ENCODE measurements at places on chromosomes 13 and 19.
A peak's percentile ranks its signal among the peaks of the same experiment; 100 is the strongest.

- no peak for DNase-seq
Measured at GRCh38 chr13:76825430-76825829, 60.8 kb downstream of the KCTD12 start.

DNA sequence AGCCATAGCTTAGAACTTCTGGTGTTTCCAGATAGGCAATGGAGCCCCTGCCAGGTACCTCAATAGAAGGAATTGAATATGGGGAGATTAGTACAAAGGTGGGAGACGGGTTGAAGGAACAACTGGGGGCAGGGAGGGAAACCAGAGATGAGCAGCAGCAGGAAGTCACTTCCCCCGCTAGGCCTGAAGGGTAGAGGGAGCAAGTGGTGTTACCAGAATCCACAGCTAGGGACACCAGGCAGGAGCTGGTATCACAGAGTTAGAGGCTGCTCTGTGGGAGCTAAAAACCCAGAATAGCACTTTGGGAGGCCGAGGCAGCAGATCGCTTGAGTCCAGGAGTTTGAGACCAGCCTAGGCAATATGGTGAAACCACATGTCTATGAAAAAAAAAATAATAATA, 15.3 kb upstream of the HNRNPUL1 start:
- DNase-seq, result no peak

DNA sequence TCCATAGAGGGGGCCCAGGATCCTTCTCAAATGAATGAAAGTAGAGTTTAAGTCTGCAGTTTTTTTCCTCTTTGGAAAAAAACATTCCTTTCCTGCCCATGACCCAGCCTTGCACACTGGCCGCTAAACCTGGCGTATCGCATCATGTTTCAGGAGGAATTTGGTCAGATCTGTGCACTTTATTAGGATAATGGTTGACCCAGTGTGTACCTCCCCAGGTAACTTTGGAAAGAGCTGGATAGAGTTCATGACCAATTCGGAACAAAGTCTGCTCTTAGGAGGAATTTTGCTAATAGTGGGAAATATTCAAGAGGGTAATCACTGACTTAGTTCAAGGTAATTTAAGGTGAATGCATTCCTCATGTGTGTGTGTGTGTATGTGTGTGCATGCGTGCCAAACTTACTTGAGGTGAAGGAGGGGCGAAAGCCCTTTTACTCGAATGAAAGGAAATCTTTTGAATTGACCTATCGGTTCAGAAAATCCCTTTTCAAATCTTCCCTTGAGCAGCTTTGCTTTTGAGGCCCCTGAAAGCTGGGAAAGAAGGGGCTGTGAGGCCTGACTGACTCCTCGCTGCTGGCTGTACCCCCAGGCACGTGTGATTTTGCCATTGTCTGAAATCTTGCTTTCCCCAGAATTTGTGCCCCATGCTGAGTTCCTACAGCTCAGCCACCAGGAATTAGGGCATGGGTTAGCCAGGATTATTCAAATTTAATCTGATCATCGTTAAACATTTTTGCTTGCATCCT, 46.3 kb downstream of the SIPA1L3 start:
- no peak for DNase-seq

GRCh38 chr19:30665449-30665848, 293.3 kb downstream of the ZNF536 start:
- no peak for DNase-seq

GRCh38 chr19:13597640-13598039, 91.4 kb upstream of the CACNA1A start:
- DNase-seq, result peak; percentile 59

DNA sequence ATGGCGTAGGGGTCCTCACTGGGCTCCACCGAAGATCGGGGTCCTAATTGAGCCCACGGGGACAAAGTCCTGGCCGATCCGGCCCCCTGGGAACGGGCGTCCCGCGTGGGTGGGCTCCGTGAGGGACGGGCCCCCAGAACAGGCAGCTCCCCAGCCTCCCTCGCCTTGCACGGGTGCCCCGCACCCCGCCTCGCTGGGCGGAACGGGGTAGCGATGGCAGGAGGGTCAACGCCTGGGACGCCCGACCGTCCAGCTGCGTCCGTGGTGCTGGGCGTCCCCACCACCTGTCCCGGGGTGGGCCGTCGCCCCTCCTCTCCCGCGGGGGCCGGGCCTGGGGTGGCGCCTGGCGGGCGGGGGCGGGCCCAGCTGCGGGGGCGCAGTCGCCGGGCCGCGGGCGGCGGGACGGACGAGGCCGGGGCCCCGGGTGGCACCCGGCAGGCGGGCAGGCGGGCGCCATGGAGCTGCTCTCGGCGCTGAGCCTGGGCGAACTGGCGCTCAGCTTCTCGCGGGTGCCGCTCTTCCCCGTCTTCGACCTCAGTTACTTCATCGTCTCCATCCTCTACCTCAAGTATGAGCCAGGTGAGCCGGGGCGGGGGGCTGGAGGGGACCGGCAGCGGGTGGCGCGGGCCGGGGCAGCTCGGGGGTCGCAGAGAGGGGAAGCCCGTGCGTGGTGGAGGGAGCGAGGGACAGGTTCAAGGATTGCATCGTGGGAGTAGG, at the start of gene TMEM38A:
TSS of gene TMEM38A (plus strand) at position 377 of the 717 bp plus-strand sequence. CDS start at position 456, 79 bp downstream.
- DNase-seq, result peak; percentile 44

All from CD4-positive, alpha-beta T cell treated with Interleukin-4 for 1 hour (primary cell).